M059J (cell line): ENCODE measurements at places on chromosomes 7 and 10. TPM values are rescaled to one million over a fixed set of nuclear protein-coding genes. Genes with fewer than 3 reads are reported as not detected.

DNA sequence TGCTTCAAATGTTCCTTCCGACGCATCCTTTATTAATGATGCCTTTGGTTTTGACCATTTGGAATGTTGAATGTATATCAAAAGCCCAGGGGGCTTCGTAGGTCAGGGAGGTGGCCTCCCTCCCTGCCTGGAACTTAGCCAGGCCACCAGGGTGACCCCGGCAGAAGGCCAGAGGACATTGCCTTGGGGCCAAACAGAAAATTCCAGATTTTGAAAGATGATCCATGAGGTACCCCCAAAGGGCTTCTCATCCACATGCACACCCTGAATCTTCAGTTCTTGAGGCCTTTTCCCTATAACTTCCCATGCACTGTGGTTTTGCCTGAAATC lies 171.7 kb downstream of the ADAM12 start:
- no peak for DNase-seq

DNA sequence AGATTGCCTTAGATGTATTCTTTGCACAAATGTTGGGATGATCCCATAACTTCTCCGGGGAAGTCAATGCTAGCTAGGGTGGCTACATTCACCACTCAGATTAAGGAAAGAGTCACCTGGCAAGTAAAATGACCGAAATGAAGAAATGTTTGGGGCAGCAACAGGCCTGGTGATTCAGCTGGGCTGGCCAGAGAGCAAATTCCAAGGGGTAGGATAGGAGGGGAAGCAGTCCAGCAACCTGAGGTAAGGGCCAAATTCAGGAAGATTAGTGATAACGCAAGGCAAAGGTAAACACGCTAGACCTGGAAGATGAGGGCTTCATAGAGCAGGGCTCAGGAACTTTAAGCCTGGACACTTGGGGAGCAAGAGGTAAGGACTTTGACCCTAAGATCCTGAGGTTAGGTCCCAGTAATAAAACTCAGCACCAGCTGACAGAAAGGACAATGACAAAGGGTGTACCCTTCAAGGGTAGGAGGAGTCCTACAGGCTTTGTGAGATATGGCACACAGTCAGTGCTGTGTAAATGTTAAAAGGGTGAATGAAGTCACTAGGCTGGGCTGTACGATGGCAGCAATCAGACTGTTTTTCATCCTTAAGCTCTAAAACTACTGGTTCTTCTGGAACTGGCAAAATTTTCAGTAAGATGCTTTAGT lies 22.7 kb upstream of the SMNDC1 start:
- peak; percentile 34 for DNase-seq

Gene CC2D2B
- not detected in 2 replicates for total RNA-seq

DNA sequence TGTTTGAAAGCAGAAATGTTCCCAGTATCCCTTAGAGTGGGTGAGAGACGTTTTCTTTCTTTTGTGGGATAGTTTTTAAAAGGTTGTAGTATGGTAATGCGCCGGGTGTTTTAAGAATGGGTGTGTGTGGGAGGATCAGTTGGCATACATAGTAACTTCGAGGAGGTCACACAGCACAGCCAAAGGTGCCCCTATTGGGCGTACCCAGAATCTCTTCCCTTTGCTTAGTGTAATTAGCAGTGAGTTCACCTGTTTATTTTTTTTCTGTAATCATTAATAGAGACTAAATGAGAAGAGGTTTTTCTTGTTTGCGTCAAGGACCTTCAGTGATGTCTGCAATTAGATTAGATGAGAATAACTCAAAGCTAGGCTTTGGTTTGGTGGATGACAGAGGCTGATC lies 1.5 kb downstream of the PLEKHA8 start:
- DNase-seq: peak; percentile 22

Gene LIPK
- not detected in 2 replicates for total RNA-seq

DNA sequence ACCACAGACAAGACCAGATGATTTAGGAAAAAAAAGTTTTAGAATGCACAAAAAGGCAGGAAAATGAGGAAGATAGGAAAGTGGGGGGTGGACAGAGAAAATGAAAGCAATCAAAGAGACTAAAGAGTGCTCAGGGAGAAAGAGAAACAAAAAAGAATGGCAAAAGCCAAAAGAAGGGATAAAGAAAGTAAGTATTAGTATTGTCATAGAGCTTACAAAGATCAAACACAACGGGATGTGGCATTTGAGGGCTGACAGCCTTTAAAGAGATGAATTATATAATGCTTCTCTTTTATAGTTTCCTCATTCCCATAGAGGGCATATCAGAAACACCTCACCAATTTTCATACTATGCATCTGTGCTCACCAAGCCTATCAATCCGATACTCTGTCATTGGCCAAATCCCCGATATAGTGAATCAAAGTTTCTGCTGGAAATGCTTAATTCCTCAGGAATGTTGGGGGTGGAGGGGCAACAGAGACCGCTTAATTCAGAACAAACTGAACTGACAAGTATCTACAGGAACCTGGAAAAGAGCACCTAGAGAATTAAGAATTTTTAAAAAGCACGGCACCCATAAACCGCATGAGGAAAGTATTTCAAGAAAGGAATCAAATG lies 2.7 kb downstream of the COG5 start:
- DNase-seq: no peak

GRCh38 chr7:27211764-27212204 lies 11.9 kb upstream of the HOXA13 start:
- no peak for DNase-seq

Gene SOSTDC1
- total RNA-seq: not detected in 2 replicates

DNA sequence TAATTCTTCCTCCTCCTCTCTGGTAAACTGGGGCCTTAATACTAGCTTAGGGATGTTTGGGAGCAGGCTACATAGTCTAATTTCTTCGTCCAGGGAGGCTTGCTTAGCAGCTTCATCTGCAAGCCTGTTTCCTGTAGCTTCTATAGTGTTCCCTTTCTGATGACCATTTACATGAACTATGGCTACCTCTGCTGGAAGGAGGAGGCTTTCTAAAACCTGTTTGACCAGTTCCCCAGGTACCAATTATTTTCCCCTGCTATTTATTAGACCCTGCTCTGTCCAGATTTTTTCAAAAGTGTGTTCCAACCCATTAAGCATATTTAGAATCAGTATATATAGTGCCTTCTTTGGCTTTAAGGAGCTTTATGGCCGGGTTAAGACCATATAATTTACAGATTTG lies 38.8 kb upstream of the DNAH11 start:
- no peak for DNase-seq

Gene LIPM
- total RNA-seq: not detected in 2 replicates

Gene SPDYE2
- not detected in 2 replicates for total RNA-seq

DNA sequence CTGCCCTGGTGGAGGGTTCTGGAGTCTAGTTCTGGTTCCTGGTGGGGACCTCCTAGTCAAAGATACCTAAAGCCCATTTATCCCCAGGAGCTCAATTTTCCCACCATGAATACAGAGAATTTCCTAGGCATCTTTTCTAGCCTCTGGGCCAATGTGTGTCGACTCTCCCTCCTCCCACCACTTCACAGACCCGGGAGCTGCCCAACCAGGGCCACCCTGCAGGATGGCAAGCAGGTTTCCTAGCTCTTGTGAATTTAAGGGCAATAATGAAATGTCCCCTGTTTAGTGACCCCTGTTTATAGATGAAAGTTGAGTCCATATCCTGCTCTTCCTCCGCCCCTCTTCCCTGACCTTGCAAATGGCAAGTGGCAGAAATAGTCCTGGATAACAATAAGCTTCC lies 9.4 kb downstream of the DLX5 start:
- DNase-seq: no peak

- DNase-seq: peak; percentile 29
These were observed 24.6 kb upstream of the INMT start for GRCh38 chr7:30727061-30727945.

GRCh38 chr10:51285601-51286000 lies 211.3 kb downstream of the PRKG1 start:
- DNase-seq: no peak

- DNase-seq: peak; percentile 86
These were observed 78.1 kb downstream of the TPST1 start for GRCh38 chr7:66283003-66283920.

DNA sequence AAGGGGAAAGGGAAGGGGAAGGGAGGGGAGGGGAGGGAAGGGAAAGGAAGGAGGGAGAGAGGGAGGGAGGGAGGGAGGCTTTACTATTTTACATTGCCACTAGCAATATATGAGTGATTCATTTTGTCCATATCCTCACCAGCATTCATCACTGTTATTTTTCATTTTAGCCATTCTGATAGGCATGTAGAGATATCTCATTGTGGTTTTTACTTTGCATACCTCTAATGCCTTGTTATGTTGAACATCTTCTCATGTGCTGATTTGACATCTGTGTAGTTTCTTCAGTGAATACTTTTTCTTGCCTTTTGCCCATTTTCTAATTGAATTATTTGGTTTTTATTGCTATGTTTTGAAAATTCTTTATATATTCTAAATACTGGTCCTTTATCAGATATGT lies 52.7 kb downstream of the GCC1 start:
- DNase-seq: peak; percentile 3

Gene FAM170B
- not detected in 2 replicates for total RNA-seq

DNA sequence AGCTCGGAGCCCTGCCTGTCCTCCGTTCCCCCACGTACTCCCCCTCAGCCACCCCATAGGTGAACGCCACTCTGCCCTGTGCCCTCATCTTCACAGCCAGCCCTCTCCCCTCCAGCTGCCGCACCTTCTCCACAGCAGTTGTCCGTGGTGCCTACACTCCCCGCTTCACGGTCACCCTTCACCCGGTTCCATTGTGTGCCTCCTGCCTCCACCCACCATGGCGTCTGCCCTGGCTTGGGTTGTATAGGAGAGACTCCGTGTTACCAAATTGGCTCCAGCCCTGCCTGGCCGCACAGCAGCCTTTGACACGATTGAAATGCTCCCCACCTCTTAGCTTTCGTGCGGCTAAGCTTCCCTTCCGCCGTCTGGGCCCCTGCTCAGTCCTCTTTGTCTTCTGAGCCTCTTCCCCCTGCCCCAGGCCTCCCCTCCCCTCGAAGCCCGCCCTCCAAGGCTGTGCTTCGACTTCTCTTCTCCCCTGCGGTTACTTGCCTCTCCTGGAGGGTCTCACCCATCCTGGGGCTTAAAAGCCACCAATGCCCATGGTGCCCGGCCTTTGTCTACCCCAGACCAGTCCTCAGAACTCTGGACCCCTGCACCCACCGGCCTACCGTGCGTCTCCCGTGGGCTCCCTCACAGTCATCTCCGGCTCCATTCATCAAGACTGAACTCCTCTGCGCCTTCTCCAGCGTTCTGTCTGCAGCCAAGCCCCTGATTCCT lies 18.5 kb upstream of the NODAL start:
- DNase-seq: no peak

DNA sequence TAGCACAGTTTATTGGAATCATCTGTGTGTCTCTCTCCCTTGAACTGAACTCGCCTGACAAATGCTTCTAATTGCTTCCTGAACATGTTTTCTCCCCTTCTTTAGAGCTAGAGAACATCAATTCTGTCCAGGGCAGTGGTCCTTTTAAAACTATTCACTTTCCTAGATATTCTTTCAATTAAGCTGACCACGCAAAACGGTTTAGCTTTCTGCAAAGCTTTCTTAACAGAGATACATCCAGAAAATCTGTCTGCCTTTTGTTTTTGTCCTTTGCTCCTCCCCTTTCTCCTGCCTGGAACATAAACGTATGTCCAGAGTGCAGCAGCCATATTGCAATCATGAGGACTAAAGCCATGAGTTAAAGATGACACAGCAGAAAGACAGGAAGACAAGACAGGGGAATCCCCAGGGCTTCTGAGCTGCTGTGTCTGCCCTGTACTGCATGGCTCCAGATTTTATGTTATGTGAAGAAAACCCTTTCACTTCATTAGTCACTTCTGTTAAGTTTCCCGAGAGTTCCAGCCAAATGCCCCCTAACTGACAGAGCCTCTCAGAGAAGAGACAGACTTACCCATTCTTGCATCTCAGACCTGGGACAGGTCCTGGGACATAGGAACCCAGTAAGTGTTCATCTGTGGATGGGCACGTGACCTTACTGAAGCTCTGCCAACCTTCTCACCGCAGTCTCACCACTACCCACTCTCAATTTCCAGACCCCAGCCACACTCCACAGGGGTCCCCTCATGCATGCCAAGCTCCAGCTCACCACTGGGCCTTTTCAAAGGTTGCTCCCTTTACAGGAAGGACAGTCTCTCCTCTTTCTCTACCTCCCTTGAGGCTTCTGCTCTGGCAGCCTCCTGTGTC lies 35.0 kb upstream of the CPXM2 start:
- peak; percentile 18 for DNase-seq

Gene HTR5A
- not detected in 2 replicates for total RNA-seq

Gene OR2A5
- not detected in 2 replicates for total RNA-seq

Gene ZCWPW1
- 5.2 and 7.8 TPM in 2 replicates for total RNA-seq

DNA sequence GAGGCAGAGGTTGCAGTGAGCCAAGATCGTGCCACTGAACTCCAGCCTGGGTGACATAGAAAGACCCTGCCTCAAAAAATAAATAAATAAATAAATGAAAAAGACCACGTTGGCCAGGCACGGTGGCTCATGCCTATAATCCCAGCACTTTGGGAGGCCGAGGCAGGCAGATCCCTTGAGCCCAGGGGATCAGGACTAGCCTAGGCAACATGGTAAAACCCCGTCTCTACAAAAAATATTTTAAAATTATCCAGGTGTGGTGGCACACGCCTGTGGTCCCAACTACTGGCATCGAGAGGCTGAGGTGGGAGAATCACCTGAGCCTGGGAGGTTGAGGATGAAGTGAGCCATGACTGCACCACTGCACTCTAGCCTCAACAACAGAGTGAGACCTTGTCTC lies 116.7 kb upstream of the PDLIM1 start:
- no peak for DNase-seq

DNA sequence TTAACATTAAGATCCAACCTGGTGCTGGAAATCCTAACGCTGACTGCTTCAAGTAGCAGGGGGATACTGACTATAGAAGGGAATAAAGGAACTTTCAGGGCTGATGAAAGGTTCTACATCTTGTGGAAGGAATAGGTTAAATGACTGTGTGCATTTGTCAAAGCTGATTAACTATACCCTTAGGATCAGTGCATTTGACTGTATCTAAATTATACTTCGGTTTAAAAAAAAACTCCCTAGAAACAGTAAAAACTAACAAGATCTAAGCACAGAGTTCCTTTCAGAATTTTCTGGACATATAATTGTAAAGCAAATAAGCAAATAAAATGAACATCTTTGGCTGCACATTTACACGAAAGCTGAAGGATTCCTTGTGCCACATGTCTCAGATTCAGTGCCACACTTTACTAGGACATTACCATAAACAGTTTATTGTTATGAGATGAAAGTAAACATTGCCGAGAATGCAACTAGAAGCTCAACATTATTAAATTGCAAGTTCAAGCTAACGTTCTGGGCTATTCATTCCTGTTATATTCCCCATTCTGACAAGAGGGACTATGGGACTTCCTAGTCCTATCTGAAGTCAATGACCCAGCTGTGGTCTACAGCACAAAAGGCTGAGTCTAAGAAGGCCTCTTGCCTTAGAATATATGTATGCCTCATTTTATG lies 20.7 kb downstream of the ANK3 start:
- no peak for DNase-seq
